ENCODE measurements at places on chromosomes 6 and 20. TPM values are rescaled to one million over a fixed set of nuclear protein-coding genes. Genes with fewer than 3 reads are reported as not detected.

DZANK1 gene
- 0.93 TPM for total RNA-seq

SCRT2 gene
- not detected for total RNA-seq

TEAD3 gene
- 0.27 TPM for total RNA-seq

PSMB9 gene
- total RNA-seq: 7.0 TPM

CALHM5 gene
- 9.3 TPM for total RNA-seq

PDE10A gene
- total RNA-seq: 18.9 TPM

LRRN4 gene
- total RNA-seq: under 0.01 TPM

Data from thoracic aorta endothelial cell (primary cell).